Activated T-cell treated with anti-CD3 and anti-CD28 coated beads for 4 hours (primary cell): ENCODE measurements at places on chromosomes 13 and 19.

GRCh38 chr19:33302974-33303790 lies 848 bp upstream of the CEBPA start:
- DNase-seq, result no peak

DNA sequence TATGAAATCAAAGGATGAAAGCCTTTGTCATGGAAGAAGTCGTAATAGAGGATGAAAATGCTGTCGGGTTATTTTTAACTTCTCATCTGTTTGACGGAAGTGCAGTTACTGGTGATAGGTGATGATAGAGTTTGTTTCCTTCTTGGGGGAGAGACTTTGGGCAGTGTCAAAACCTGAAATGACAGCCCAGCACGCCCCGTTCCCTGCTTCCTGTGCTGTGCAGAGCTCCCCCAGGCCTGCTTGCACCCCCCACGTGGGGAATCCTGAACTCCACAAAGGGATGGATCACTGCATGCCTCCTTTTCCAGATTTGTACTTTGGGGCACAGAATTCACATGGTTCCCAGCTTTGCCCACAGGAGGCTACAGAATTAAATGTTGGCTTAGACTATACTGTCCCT lies 102.7 kb downstream of the ATP11A start:
- no peak for DNase-seq

- DNase-seq, result no peak
Measured at GRCh38 chr13:60158321-60158801, 5.4 kb downstream of the DIAPH3 start.

- no peak for DNase-seq
Measured at GRCh38 chr13:101292711-101293110, 123.6 kb downstream of the NALCN start.

DNA sequence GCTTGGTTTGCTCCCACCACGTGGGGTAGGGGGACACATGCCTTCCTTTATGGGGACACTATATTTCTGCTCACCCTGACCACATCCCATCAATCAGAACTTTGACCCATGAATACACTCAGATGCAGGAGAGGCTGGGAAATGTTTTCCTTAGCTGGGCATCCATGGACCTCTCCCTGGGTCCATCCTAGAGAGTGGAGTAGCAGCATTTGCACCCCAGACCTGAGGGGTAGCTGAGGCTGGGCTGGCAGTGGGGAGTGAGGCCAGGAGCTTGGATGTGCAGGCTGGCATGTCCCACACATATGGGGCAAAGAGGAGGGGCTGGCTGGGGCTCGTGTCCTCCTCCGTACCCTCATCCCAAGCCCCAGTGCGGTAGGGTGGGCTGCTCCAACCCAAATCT lies 152.8 kb downstream of the TM9SF2 start:
- DNase-seq, result no peak

DNA sequence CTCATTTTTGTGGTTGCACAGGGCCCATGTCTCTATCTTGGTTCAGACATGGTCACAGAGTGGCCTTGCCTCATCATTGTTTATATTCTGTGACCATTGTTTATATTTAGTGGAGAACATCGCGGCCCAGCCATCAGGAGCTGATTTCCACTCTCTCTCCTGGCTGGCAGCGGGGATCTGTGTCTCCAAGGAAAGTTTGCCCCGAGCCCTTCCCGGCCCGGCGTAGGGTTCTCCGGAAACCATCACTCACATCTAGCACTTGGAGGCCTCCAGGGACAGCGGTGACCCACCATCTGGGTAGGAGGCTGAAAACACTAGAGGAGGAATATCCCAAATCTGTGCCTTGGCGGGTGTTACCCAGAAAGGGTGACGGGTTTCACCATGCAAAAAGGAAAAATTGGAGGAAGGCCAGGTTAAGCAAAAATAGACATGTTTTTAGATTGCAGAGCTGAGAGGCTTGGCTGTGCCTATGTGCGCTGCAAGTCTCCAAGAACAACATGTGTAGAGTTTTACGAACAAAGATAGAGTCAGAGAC lies 726 bp upstream of the ZNF358 start:
- no peak for DNase-seq

GRCh38 chr19:19366434-19367396 lies 38.8 kb upstream of the GATAD2A start:
- peak; percentile 59 for DNase-seq

DNA sequence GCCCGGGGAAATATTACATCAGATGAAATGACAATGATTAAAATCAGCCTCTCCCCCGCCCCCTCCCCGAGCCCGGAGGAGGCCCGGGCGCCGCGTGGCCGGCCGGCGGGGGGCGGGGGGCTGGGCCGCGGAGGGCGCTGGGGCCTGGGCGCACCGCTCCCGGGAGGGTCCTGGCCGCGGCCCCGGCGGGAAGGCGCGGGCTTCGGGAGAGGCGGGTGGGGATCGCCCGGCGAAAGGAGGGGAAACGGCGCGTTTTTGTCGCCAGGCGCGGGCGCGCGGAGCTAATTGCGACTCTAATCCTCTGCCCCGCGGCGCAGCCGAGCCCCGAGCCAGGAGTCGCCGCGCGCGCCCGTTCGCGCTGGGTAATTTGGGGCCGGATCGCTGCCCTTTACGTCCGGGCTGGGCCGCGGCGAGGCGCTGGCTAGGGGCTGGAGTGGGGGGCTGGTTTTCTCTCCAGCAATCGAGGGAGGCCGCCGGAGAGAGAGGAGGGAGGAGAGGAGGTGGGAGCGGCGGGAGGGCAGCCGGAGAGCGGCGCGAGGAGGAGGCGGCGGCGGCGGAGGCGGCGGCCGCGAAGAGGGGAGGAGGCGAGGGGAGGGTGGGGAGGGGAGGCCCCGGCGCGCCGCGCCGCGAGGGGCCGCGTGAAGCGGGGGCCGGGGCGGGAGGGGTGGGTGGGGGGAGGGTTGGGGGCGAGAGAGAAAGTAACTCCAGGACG lies at the start of gene KCTD15:
KCTD15 (plus strand) TSS at position 707 of the 712 bp plus-strand sequence. CDS start 3,585 bp downstream, outside the sequence.
- DNase-seq, result no peak

DNA sequence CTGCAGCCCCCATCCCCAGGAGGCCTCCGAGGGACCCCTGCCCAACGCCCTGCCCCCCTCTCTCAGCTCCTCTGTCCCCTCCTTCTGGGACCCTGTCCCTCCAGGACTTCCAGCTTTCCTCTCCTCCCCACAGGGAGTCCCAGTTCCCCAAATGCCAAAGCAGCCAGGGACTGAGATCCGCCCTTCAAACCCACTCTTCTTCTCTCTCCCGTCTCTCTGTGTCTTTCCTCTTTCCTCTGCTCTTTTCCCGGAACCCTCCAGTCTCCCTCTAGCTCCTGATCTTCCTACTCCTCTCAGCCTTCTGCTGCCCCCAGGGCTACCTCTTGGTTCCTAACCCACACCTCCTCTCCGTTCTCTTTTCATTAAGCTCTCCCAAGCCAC lies 377 bp downstream of the CA11 start:
- DNase-seq, result no peak

GRCh38 chr13:111937777-111938311 lies 129.1 kb upstream of the SOX1 start:
- no peak for DNase-seq

DNA sequence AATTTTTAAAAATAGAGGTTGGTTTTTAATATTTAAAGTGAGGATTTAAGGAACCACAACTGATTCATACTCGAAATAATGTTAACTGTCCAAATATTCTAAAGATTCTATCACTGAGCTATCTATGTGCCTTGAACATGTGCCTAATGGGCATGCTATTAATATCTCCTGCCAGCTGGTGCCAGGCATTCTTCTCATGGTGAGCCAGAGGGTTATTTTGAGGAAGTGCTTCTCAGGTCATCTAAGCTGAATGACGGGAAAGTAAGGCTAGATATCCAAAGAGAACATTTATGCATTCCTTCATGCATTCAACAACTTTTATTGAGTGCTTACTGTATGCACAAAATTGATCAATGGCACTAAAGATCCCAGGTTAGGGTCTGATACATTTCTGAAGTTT lies 138.2 kb downstream of the PIBF1 start:
- no peak for DNase-seq

- DNase-seq, result no peak
Measured at GRCh38 chr19:7978179-7978825, 27.1 kb downstream of the ELAVL1 start.

- DNase-seq, result no peak
Measured at GRCh38 chr13:99647596-99647985, 146.3 kb downstream of the TM9SF2 start.

- DNase-seq, result no peak
Measured at GRCh38 chr13:113059891-113060290, 45.7 kb upstream of the F7 start.

DNA sequence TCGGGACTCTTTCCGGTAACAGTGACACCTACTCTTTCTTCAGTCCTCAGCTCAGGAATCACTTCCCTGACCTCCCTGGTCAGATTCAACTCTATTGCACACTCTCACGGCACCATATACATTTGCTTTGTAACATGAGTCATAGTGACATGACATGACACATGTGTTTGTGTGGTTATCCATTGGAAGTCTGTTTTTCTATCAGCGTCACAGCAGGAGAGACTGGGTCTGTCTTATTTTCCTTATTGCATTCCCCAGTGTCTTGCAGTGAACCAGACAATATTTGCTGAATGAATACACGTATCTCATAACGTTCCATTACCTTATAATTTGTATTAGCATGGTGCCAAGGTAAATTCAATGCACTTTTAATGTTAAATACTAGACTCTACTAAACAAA lies 102.0 kb downstream of the DCLK1 start:
- no peak for DNase-seq

GRCh38 chr19:54432144-54432738 lies 16.8 kb upstream of the LENG8 start:
- DNase-seq, result no peak

GRCh38 chr19:58562122-58563033 lies 4.0 kb upstream of the UBE2M start:
- DNase-seq, result no peak

- DNase-seq, result no peak
Measured at GRCh38 chr13:32039528-32039927, 8.0 kb downstream of the FRY start.

DNA sequence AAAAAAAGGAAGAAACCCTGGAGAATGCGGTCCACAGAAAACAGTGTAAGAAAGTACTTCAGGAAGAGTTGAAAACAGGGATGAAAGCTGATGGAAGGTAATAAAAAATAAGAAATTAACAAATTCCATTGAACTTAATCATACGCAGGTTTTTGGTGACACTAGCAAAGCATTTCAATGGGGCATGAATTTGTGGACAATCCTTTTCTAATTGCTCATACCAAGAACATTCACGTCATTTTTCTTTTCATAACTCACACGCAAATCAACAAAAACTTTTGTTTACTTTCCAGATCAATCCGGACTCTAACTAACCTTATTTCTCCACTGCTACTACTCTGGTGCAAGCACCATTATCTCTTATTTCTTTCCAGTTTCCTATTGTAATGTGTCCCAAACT lies 1195.0 kb downstream of the SLITRK5 start:
- no peak for DNase-seq

DNA sequence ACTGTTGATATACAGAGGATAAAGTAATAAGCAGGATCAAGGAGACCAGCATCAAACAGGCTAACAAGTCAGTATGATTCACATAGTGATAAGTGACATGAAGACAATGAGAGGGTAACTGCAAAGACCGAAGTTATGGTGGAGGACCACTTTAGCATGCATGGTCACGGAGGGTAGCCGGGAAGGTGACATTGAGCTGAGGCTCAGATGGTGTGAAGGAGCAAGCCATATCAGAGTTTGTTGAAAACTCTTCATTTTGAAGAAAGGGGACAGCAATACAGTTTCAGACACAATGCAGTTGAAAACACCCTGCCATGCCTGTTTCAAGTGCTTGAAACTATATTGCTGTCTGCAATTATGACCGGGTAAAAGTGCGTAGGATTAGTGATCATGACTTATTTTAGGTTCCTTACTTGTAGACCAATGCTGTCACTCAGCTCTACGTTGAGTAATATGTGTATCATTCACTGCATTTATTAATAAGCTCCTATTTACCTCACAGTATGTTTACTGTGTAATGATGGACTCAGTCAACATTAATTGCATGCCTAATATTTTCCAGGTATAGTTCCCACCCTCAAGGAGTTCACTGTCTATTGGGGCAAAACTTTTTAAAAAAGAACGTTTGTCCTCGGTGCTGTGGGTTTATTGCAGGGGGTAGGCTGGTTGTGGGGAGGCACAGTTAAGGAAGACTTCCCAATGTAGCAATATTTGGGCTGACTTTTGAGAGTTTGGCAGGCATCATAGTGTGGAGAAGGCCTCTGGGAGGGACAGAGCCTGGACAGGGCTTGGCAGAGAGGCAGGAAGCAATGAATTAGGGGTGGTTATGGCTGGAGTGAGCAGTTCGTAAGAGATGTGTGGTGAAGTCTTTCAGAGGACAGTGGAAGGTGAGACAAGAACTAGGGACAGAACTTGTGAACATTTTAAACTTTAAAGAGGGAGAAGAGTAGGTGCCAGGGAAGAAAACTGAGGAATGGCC lies 3.2 kb downstream of the UBAC2 start:
- no peak for DNase-seq

GRCh38 chr13:89627996-89628395 lies 1719.5 kb upstream of the MIR17HG start:
- DNase-seq, result no peak

DNA sequence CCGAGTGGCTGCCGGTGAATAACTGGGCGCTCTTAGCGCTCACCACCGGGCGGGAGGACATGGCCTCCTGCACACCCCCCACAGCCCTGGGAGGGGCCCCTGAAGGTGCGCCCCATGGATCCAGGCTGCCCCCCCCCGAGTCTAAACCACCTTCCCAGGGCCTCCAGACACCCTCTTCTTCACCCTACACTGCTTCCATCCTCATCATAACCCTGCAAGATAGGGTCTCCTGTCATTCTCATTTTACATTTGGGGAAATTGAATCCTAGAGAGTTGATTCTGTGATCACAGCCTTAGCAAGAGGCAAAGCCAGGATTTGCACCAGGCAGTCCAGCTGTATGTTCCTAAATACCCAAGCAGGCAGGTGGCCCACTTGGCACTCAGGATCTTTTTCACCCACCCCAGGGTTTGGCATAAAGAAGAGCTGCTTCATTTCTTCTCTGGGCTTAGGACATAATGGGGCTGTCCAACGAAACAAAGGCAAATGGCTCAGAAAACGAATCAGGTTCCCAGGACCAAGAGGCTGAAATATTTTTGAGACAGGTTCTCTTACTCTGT lies 110.8 kb downstream of the PTPRS start:
- no peak for DNase-seq

- DNase-seq, result no peak
Measured at GRCh38 chr19:410243-410781, 1.4 kb upstream of the C2CD4C start.

GRCh38 chr19:46014941-46015686 lies 7.7 kb downstream of the PGLYRP1 start:
- DNase-seq, result peak; percentile 49
